T-helper 2 cell treated with Interferon-gamma antibody and Interleukin-4, amounts not matched to agents 5 μg/mL and 100 μg/mL, for 36 hours (primary cell): ENCODE measurements at places on chromosomes 13 and 19.

- DNase-seq = no peak
Observed at GRCh38 chr19:30880151-30880550, 469.1 kb downstream of the TSHZ3 start.

- no peak for DNase-seq
Observed at GRCh38 chr13:91988331-91988730, 589.9 kb downstream of the GPC5 start.

DNA sequence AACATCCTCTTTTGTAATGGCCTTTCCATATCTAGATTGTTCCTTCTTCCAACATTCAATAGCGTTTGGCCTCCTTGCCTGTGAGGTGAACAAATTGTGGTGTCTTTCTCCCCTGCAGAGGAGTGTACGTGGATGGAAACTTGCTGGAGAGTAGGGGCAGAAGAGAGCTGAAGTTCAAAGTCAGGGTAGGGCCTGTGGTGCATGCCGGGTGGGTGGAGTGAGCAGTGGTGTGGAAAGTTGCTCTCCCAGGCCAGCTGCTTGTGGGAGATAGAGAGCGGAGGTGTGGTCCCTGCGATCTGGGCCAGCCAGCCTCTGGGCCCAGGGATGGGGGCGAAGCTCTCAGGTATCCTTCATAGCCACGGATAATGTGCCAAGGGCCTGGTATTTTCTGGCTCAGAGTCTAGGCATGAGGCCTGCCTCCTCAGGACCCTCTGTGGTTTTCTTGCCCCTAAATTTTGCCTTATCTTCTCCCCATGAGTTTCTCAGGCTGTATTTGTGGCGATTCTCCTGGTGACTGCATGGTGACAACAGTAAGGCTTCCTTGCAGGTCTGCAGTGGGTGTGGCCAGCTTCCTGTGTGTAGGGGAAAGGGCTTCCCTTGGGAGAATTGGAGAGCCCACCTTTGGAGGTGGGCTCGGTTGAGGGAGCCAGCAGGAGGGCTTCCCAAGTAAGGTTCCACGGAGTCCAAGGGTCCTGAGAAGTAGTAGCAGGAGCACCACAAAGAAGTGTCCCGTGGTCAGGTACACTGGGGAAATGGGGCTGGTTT is 6.7 kb downstream of the RGCC start:
- DNase-seq = peak; percentile 60

DNA sequence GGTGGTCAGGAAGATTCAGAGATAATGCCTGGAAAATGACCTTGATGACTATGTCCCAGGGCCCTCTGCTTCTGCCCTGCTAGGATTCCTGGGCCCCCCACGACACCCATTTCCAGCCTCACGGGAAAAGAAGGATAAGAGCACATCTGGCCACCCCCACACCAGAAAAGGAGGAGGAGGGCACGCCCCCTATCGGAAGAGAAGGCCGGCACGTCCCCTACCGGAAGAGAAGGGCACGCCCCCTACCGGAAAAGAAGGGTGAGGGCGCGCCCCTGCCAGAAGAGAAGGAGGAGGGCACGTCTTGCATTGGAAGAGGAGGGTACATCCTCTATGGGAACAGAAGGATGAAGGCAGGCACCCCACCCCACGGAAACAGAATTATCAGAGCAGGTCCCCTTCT is 84.3 kb downstream of the IER2 start:
- no peak for DNase-seq

DNA sequence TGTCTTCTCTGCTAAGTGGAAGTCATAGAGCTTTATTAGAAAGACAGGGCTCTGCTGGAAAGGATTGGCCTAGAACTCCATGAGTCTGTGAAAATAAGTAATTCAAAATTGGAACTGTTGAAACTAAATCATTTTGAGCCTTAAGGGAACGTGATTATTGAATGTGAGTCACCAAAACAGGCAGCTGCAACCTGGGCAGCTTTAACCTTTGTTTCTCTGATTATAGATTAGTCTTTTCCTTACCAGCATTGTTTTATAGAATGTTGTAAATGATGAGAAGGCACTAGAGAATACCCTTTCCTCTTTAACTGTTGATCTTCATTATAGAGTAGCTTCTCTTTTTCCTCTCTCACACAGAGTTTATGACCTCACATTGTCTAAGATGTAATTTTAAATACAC is 638.8 kb upstream of the SLITRK6 start:
- no peak for DNase-seq

DNA sequence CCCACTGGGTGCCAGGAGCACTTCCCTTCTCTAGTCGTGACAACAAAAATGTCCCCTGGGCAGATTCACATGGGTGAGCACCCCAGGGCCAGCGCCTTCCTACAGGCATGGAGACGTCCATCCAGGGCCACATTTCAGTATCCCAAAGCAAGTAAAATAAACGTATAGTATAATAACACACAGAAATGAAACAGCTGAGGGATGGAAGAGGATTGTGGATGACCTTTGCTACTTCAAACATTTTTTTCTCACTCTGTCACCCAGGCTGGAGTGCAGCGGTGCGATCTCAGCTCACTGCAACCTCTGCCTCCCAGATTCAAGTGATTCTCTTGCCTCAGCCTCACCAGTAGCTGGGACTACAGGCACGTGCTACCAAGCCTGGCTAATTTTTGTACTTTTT is 28.2 kb downstream of the CILP2 start:
- DNase-seq = no peak

DNA sequence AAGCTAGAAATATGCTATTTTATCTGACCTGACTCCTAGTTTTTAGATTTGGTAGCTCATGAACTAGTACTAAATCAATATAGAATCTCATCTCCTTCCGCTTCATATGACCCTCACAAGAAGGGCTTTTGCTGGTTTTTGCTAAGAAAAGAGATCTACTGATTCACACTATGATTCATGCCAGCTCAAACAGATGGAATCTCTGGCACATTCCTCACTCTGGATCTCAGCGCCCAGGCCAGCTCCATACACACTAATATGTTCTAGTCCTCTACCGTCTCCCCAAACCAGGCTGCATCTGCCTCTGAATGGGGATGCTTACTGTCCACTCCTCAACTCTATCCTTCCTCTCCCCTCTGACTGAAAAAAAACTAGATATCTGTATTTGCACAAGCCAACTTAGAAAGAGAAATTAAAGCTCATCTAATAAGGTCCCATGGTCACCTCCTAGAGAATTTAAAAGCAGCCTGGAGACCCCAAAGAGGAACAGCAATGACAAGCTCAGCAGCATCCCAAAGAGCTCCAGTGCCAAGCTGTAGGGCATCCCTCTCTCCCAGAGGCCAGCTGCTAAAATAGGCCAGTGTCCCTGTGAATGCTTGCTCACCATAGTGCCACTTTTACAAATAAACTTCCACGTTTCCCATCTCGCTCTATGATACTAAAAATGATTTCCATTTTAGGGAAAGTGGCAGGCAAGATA is 74.9 kb downstream of the LHFPL6 start:
- no peak for DNase-seq

DNA sequence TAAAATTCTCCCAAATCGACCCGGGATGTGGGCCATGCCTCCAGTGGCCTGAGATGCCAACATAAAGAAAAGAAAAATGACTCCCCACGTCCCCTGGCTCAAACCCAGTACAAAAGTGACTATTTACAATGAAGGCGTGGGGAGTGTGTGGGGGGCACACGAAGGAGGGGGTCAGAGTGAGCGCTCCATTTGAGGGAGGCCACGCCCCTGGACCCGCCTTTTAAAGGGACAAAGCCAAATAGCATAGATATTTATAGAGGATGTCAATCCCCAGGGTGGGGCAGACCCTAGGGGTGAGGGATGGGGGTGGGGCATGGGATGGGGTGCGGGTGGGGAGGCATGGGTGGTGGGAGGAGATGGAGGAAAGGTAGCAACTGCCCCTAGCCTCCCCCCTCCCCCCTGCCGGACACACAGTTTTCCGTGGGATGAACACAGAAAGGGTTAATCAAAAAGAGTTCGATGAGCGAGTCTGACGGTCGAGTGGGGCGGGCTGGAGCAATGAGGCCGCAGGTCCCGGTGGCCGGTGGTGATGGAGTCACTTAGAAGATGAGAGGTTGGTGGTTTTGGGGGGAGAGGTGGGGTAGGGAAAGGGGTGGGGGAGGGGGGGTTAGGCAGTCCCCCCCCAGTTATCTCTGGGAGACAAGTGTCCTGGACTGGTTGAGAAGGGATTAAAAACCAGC is 20.1 kb upstream of the NANOS2 start:
- DNase-seq = no peak

DNA sequence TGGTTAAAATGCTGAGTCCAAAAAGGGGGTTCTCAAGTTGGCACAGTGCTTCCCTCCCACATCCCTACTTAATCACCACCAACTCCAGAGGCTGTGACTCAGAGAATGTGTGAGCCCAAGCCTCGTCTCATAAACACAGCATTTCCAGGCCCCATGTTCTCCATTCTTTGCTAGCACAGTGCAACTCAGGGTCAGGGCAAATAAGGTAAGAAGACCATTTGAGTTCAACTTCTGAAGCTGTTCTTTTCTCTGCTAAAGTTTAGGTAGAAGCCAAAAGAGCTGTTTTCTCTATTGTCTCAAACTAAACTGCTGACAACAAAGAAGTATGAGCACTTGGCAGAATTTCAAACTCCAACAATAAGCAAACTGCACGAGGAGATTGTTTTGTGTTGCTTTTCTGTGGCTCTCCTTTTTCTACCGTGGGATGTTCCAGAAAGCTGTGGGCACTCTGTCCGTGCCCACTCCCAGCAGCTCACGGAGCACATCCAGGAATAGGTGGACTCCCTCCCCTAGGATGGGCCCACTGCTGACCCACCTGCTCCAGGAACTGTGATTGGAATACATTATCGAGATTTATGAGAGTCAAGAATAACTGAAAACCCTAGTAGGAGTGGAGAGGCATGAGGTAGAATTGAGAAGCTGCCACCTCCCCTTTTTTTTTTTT is 494.3 kb downstream of the COG6 start:
- no peak for DNase-seq

GRCh38 chr19:31270897-31271296 is 78.3 kb downstream of the TSHZ3 start:
- DNase-seq = no peak

DNA sequence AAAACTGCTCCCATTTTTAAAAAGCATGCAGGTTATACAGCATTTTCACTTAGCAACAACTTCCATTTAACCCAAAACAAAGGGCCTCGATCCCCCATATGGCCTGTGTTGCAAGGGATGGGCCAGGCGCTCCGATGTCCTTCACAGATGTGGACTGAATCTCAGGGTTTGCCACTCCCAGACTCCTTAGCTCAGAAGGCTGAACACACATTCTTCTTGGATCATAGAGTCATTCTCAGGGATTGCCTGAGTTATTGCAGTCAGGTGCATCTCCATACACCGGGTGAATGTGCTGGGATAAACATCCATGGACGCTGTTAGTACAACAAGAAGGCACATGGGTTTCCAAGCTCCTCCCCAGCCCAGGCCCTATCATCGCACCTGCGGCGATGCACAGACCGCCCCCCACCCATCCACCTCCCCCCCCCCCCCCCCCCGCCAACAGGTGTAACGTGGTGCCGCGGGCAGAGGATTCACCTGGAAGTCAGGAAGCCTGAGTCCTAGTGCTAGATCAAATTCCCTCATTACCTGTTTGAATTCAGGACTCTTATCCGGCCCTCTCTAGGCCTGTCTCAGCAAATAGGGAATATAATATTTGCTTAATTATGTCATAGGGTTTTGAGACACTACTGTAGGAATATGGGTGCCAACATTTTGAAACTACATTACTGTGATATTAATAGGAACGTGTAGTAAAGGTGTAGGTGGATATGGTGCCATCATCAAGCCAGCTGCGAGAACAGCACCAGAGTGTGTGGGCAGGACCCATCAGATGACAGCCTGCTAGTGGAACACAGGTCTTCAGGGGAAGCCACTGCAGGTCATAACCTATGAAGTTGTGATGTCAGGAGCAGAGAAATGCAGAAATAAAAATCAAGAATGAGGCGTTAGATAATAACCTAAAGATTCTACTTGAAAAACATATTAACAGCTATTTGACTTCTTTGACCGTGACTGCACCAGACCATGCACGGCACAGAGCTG is 110.9 kb downstream of the SACS start:
- DNase-seq = no peak

GRCh38 chr13:27927444-27928352 is 7.9 kb downstream of the PDX1 start:
- no peak for DNase-seq

GRCh38 chr19:38452430-38453366 is 19.2 kb downstream of the RYR1 start:
- DNase-seq = no peak

DNA sequence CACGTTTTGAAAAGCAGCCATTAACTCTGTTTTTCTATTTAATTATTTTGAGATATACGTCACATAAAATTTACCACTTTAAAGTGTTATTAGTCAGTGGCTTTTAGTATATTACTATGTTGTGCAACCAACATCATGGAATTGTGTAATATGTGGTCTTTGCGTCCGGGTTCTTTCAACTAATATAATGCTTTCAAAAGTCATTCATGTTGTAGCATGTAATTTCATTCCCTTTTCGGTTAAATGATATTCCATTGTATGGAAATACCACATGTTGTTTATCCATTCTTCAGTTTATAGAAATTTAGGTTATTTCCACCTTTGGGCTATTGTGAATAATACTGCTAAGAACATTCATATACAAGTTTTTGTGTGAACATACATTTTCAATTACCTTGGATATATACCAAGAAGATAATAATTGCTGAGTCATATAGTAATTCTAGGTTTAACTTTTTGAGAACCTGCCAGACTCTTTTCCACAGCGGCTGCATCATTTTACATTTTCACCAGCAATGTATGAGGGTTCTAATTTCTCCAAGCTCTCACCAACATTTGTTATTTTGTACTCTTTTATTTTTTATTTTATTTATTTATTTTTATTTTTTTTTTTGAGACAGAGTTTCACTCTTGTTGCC is 28.1 kb upstream of the CLDN10 start:
- no peak for DNase-seq

GRCh38 chr13:88586263-88586662 is 915.1 kb downstream of the SLITRK5 start:
- DNase-seq = no peak

DNA sequence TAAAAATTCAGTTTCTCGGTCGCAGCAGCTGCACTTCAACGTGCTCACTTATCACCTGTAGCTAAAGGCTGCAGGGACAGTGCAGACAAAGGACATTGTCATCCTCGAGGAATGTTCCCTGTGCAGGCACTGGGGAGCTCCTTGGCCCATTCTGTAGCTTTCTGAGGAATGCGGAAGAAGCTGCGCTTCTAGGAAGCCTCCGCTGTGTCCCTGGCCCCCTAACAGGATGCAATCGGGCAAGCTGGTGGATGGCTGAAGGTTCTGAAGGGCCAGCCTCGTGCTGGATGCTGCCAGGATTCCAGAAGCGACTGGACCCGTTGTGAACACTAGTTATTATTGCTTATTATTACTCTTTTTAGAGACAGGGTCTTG is 8.1 kb downstream of the ANO8 start:
- DNase-seq = no peak

DNA sequence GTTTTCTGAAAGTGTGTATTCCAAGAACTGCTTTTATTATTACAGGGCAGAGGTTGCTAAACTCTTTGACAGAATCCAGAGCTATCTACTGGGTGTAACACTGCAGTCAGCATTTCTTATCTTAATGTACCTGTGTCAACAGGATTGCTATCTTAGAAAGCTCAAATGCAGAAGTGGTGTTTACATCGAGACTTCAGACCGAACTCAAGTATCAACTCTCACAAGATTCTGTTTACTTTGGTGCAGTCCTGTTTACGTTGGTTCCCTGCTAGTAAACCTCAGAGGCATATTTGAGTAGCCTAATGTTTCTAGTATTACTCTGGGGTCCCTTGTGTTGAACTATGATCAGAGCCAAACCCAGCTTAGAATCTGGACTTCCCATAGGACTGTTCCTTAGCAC is 20.5 kb downstream of the SLC15A1 start:
- no peak for DNase-seq
